MV-4-11 (cell line): ENCODE measurements at places on chromosomes 6 and 20.

DNA sequence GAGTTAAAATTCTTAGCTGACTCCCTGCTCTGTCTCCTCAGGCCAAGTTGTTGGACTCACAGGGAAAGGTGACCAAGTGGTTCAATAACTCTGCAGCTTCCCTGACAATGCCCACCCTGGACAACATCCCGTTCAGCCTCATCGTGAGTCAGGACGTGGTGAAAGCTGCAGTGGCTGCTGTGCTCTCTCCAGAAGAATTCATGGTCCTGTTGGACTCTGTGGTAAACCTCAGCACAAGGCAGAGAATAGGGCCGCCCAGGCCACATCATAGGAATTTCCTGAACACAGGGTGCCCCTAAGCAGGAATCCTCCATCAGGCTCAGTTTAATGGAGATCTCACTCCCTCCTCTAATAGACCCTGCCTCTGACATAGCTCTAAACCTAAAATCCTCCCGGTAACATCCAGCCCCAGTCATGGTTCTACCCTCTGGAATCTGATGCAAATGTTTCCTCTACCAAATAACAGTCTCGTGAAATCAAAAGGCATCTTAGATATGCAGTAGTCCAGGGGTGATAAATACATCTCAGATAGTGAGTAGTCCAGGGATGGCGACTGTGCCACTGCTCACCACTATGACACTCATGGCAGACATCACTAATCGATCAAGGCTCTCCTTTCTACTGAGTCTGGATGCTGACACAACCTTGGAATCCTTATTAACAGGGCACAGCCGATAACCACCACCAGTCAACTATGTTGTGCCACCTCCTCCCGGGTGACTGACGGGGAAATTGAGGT is 18.3 kb downstream of the BPIFB1 start:
- no peak for DNase-seq

GRCh38 chr6:48068278-48069251 is 42.4 kb downstream of the PTCHD4 start:
- DNase-seq = no peak

DNA sequence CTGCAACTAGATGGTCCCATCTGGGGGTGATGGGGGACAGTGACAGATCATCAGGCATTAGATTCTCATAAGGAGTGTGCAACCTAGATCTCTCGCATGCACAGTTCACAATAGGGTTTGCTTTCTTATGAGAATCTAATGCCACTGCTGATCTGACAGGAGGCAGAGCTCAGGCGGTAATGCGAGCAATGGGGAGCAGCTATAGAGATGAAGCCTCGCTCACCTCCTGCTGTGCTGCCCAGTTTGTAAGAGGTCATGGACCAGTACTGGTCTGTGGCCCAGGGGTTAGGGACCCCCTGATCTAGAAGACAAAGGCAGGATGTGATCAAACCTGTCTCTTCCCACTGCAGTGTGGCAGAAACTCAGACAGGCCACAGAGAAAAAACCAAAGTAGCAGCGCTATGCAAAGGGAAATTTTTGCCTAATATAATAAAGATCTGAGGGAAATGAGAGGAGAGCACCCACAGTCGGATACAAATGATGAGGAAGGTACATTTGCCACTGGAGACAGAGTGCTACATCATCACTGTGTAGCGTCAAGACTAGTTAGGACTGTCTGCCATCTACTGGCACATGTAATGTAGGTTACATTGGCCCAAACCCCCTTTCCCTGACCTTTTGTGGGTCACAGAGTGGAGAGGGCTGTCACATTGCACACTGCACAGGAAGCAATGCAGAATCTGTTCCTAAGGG is 4.1 kb upstream of the LY86 start:
- peak; percentile 33 for DNase-seq

DNA sequence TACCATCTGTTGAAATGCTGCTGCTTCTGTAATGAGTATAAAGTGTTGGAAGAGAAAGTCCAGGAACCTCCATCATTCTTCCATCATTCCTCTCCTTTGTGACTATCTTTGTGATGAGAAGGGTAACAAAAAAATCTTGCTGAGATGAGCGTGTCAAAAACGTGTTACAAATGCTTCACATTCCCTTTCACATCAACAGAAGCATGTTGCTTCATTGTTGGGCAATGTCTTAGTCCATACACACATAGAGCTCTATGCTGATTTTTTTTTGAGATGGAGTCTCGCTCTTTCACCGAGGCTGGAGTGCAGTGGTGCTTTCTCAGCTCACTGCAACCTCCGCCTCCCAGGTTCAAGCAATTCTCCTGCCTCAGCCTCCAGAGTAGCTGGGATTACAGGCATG is 114.1 kb upstream of the ESR1 start:
- DNase-seq = no peak

DNA sequence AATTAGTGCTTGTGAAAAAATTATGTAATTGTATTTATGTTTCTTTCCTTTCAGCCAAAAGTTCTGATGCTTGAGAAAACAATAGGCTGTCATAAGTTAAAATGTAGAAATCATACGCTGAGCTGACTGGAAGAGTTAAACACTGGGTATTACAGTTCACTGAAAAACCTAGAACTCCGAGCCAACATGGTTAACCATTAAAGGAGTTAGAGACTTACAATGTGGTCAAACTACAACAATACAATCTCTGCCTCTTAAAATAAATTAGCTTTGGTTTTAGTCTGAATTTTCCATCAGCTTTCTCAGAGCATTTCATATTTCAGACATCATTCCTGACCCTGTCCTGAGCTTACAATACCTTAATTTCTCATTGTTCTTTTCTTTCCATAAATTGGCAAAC is 91.0 kb downstream of the COL12A1 start:
- DNase-seq = no peak
